ENCODE measurements at places on chromosomes 13 and 19. TPM values are rescaled to one million over a fixed set of nuclear protein-coding genes. Genes with fewer than 3 reads are reported as not detected.

SLC10A2 gene
- not detected for total RNA-seq

U2AF2 gene
- total RNA-seq = 210 TPM

PSG7 gene
- total RNA-seq = not detected

ZNF763 gene
- 2.2 TPM for total RNA-seq

ZAR1L gene
- not detected for total RNA-seq

C5AR2 gene
- 0.87 TPM for total RNA-seq

DIRAS1 gene
- total RNA-seq = 1.2 TPM

OR7C2 gene
- total RNA-seq = not detected

PRR36 gene
- total RNA-seq = 0.18 TPM

DNA sequence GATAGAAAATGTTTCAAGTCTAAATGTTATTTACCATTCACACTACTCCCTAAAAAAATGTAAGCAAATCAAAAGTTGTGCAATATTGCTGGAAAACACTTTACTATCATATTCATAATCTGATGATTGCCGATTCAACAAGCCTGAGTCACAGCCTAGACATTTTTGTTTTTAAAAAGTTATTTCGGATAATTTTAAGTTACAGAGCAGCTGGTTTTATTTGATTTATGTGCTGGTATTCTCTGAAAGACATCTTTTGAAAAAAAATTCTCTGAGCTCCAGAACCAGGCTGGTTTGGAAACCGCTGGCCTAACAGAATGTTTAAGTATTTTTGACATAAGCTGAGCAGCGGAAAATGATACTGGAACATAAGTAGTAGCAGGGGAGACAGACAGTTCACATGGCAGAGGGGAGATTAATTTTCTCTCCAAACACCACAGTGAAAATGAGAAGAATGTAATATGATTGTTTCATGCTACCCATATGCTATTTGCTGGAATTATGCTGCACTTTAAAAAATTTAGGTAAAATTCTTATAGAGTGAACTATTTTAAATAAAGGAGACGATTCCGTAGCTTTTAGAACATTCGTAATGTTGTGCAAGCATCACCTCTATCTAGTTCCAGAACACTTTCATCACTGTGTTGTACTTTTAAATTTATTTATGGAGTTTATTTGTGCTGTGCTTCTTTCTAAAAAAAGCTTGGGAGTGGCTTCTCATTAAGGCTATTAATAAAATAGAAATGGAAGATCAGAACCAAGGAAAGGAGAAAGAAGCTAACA is 36.1 kb downstream of the TBC1D4 start:
- DNase-seq = no peak
- no peaks in the 10 kb centered on the region for H3K4me1 ChIP-seq
- H3K4me3 ChIP-seq = no peak overlapping the region
- no peaks in the 10 kb centered on the region for H3K36me3 ChIP-seq
- H3K27ac ChIP-seq = no peak overlapping the region

DNA sequence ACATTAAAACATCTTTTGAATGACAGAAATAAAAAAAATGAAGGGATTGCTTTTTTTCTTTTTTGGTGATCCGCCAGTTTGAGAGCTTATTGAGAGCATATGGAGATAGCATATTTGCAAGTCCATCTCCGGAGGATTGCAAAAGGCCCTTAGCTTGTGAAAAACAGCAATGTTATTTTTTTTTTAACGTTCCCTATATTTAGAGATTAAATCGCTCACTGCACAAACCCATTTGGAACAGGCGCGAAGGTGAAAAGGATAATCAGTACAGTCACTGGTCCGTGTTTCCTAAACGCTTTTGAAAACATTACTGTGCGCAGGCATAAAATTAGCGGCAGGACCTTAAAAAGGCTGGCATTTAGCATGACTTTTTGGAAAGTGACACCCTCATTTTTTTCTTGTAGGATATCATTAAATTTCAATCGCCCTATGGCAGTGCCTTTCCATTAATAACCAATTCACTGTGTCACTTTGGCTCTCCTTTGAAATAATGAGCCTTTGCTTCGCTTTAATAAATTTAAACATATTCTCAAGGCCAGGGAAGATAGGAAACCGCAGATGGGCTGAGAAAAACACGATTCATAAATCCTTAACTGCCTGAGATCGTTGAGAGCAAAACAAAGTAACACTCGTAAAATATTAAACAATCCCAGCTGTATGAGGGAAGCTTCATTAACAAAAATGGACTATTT is 342.2 kb downstream of the DACH1 start:
- H3K27ac ChIP-seq = no peak overlapping the region
- H3K4me1 ChIP-seq = no peaks in the 10 kb centered on the region
- no peak overlapping the region for H3K4me3 ChIP-seq
- H3K36me3 ChIP-seq = no peaks in the 10 kb centered on the region

- peaks cover 9% of the 10 kb centered on the region for H3K4me1 ChIP-seq
- H3K27ac ChIP-seq = no peak overlapping the region
- H3K36me3 ChIP-seq = no peaks in the 10 kb centered on the region
- H3K4me3 ChIP-seq = no peak overlapping the region
- DNase-seq = peak; percentile 22
Measured at GRCh38 chr19:18725841-18726770, 42.6 kb downstream of the CRTC1 start.

DNA sequence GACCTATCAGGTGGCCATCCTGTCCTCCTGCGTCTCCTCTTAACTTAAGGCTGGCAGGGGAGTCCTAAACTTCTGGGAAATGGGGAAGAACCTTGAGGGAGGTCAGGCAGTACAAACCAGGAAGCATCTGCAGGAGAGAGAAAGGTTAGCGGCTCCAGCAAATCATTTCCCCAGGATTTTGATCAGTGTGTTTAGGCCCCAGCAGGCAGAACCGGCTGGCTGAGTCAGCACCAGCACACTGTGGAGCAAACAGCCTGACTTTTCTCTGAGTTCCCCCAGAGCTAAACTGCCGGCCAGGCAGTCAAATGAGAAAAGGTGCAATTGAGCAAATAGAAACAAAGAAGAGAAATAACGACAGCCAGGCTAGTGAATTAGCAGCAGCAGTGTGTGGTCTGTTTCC is 46.7 kb upstream of the MEDAG start:
- peaks cover 5% of the 10 kb centered on the region for H3K4me1 ChIP-seq
- DNase-seq = no peak
- H3K36me3 ChIP-seq = no peaks in the 10 kb centered on the region
- H3K4me3 ChIP-seq = no peak overlapping the region

GRCh38 chr19:31716826-31717225 is 367.6 kb upstream of the TSHZ3 start:
- DNase-seq = no peak
- H3K4me3 ChIP-seq = no peak overlapping the region
- peaks cover 4% of the 10 kb centered on the region for H3K4me1 ChIP-seq
- no peak overlapping the region for H3K27ac ChIP-seq

All from stomach (tissue), 19 donors.